Choroid plexus epithelial cell (primary cell): ENCODE measurements at places on chromosomes 7 and 10.

GRCh38 chr7:121082400-121083101 is 94.0 kb downstream of the CPED1 start:
- DNase-seq: no peak

GRCh38 chr10:78403781-78404180 is 370.1 kb downstream of the RPS24 start:
- DNase-seq: no peak

DNA sequence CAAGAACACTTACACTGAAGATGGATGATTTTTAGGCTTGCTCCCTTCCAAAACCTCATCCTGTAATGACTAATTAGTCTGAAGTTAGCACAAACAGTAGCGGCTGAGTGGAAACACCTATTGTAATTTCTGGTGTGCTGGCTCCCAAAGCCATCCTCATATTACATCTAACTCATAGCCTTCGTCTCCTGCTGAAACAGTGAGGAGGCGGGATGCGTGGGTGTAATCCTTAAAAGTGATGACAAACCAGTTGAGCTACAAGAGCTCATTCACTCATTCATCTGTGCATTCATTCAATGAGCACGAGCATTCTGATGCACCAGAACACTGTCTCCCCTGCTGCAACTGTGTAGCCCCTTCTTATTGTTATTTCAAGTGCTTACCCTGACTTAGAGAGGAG is 235.3 kb downstream of the CALN1 start:
- no peak for DNase-seq

GRCh38 chr10:89183571-89183970 is 23.5 kb downstream of the CH25H start:
- DNase-seq: no peak

DNA sequence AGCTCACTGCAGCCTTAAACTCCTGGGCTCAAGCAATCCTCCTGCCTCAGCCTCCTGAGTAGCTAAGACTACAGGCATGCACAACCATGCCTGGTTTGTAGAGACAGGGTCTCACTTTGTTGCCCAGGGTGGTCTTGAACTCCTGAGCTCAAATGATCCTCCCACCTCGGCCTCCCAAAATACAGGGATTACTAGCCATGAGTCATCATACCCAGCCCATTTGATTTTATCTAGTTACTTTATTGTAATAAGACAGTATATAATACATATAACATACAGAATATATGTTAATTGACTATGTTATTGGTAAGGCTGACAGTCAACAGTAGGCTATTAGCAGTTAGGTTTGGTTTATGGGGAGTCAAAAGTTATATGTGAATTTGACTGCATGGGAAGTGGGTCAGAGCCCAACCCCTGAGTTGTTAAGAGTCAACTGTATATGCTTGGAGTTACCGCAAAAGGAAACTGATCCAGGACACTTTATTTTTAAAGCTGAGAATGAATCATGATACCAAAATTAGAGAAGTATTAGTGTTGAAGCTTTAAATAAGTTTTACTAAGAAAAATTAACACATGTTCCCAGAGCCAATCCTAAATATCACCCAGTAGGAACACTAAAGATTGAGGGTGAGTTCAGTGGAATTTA is 20.7 kb upstream of the KMT2E start:
- DNase-seq: no peak

GRCh38 chr7:194252-195009 is 2.1 kb downstream of the FAM20C start:
- DNase-seq: peak; percentile 73

- DNase-seq: no peak
These were observed 524 bp upstream of the PRXL2A start for GRCh38 chr10:80407812-80408241.

GRCh38 chr7:28104041-28104541 is 76.5 kb downstream of the JAZF1 start:
- DNase-seq: no peak
